ENCODE measurements at places on chromosomes 6 and 20.
A peak's percentile ranks its signal among the peaks of the same experiment; 100 is the strongest.

- DNase-seq: no peak
Measured at GRCh38 chr20:61956396-61957342, 109.0 kb downstream of the TAF4 start.

GRCh38 chr6:79898076-79898475 lies 49.3 kb downstream of the ELOVL4 start:
- DNase-seq: no peak

DNA sequence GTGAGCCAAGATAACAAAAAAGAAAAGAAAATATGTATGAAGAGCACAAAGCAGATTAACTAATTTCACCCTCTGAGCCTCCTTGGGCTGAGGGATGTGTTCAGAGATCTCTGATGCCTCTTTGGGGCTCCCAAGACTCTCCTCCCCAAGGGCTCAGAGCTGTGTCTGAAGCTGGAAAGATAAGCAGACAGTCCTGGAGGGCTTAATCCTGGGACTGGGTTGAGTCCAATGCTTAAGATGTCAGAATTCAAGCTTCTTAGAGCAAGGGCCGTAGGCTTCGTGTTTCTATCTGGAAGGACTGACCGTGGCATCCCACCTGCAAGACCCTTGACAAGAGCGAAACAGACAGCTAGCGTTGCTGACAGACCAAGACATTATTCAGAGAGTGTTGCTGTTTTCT lies 229.0 kb downstream of the ZMYND8 start:
- no peak for DNase-seq

DNA sequence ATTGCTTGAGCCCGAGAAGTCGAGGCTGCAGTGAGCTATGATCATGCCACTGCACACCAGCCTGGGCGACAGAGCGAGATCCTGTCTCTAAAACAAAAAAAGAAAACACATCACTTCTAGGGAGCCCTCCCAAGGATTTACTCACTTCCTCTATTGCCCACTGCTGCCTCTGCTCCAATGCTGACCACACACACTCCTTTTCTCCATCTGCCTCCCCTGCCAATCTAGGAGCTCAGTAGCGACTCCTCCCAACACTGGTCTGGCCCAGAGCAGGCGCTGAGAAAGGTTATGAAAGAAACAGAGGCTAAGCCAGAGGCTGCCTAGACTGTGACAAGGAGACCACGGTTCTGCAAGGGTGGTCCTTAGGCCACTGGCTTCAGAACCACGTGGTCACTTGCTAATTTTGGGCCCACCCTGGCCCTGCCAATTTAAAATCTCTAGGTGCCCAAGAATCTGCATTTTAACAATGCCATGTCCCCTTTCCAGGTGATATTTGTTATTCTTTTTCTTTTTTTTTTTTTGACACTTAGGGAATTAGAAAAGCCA lies 1.3 kb upstream of the E2F1 start:
- peak; percentile 23 for DNase-seq

DNA sequence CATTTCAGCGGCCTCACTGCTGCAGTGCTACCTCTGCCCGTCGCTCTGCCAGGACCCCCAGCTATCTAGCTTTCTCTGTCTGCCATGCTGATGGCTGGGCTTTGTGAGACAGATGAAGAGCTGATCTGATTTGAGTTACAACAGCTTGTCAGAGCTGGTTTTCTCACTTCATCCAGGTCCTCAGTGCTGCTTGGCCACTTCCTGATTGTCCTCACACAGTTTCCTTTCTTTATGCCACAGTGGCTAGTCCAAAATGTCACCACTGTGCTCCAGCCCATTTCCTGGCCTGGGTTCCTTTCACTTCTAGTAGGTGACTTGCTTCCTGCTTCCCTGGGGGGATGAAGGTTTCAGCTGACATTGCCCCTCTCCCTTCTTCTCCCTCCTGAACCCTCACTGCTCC lies 35.4 kb downstream of the FNDC1 start:
- no peak for DNase-seq

DNA sequence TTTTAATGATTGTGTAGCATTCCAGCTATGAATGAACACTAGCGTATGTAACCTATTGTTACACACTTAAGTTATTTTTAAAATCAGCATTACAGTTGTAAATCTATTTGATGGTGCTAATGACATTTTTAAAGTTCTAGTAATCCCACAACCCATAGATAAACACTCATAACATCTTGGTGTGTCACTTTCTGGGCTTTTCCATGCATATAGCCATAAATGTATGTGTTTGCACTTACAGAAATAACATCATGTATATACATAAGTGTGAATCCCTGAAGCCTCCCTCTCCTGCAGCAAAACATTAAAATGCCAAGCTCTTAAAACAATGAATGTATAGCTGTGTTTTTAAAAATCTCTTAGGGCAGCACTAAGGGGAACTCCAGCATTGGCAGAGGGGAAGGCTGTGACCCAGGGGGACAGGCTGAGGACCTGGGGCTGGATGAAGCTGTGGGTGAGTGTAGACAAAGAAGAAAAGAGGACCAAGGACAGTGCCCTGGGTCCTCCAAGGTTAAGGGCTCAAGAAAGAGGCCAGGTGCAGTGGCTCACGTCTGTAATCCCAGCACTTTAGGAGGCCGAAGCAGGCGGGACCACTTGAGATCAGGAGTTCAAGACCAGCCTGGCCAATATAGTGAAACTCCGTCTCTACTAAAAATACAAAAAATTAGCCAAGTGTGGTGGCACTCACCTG lies 929 bp upstream of the CENPB start:
- DNase-seq: no peak

- no peak for DNase-seq
Measured at GRCh38 chr20:4887586-4887985, 113.7 kb downstream of the SLC23A2 start.
